ENCODE measurements at places on chromosomes 4 and X. TPM values are rescaled to one million over a fixed set of nuclear protein-coding genes. Genes with fewer than 3 reads are reported as not detected.

- peak; percentile 31 for DNase-seq
Observed at GRCh38 chr4:128573781-128574508, 235.6 kb upstream of the JADE1 start.

DNA sequence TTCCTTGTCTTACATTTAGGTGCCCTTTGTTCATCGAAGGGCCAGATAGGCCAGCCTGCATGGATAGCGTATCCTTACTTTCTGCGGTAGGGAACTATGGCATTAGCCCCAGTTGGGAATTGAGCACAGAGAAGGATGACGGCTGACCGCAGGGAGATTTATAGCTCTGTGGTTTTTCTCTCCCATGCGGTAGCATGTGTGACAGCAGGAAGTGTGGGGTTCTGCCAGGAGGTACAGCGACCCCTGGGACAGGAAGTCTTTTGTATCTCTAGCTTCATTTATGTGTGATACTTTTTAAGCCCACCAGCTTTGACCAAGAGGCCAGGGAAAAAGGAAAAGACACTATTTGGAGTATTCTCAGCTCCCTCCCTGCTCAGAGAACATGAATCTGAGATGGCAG, 33.1 kb downstream of the GAB3 start:
- DNase-seq, result no peak

- DNase-seq, result no peak
Observed at GRCh38 chr4:38531141-38531727, 132.8 kb upstream of the KLF3 start.

DNA sequence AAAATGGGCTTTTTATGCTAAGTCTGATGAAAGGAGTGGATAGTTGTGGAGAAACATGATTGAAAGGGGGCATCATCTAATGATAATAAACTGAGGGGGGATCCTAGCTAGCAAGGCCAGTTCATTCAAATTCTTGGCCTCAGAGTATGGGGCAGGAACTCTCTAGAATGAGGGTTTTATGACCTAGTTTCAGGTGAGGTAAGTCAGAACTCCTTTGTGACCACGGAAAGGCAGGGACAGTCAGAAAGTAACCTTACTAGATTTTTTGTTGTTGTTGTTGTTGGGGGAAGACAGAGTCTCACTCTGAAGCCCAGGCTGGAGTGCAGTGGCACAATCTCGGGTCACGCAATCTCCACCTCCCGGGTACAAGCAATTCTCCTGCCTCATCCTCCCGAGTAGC, 1.5 kb upstream of the PAQR3 start:
- no peak for DNase-seq

Gene ODAM
- total RNA-seq, result not detected

Gene IL1RAPL2
- total RNA-seq, result 0.13 TPM

DNA sequence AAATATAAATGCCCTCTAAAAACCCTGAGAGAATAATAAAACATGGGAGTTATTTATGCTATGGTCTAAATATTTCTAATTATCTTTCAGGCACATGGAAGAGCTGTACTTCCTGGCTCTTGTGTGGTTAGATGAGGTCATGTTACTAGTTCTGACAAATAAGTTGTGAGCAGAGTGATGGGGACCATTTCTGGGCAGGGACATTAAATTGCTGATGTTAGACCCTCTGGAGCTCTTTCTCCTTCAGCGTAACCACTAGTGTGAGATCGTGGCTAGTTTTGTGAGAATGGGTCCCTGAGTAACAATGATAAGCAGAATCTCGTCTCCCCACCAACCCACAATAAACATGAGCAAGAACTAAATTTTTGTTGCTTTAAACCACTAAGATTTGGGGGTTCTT, 108.0 kb downstream of the MAML3 start:
- no peak for DNase-seq

DNA sequence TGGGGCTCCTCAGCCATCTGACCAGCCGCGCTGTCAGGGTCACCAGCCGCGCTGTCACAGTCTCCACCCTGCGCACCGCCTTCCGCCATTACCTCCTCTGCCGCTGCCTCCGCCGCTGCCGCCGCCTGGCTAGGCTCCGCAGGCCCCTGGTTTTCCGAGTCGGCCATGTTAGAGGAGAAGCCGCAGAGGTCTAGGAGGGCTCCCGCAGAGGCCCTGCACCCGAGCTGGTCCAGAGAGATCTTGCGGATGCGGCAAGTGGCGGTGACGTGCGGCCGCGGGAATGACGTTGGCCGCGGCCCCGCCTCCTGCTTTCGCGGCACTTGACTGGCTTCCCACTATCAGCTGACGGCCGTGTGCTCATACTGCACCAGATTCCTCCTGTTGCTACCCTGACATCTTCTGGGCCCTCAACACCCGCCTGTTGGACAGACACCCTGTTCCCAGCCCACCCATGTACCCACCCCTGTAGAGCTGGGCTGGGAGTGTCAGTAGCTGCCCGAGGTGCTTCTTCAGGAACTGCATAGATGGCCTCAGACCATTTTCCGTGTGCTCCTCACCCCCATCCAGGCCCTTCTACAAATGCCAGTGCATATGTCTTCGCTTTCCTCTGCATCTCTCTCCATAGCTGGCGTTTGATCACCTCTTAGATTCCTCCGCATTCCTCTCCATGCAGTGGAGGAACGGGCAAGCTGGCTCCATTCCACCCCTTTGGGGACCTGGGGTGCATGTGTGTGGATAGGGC, at the start of gene NAP1L5:
TSS of gene NAP1L5 (minus strand) at position 242 of the 742 bp plus-strand sequence. CDS start at position 167, 75 bp downstream.
- DNase-seq, result peak; percentile 29

DNA sequence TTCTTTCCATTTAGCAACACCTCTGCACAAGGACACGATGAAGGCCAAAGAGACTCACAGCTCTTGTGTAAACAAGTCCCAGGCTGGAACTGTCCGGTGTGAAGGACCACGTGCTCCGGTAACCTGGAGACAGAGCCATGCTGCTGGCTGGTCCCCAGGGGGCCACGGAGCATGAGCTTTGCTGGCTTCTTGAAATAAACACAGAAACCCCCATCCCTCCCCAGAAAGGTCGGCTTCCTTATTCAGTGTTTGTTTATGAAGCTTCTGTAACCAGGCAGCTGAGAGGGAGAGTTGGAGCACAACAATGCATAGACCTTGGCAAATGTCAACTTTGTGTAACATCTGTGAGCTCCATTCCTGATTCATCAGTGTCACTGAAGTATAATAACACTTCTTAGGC, 109.4 kb downstream of the GPR143 start:
- no peak for DNase-seq

DNA sequence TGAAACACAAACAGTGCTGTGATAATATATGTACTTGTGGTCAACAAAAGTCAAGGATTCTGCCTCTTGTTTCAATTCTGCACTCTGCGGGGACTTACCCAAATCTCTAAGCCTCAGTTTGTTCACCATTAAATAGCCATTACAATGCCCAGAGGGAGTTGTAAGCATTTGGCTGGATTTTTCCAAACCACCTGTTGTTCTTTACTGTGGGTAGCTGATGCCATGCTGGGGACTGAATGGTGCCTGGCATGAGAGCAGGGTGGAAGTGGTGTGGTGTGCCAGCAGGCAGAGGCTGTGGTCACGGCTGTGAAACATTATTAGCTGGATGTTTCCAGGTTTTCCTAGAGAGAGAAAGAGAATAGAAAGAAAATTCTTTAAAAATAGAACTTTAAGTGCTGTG, 60.7 kb upstream of the PAK3 start:
- DNase-seq, result no peak

- peak; percentile 60 for DNase-seq
Observed at GRCh38 chr4:80535551-80535950, 200.0 kb downstream of the CFAP299 start.

GRCh38 chr4:25969374-25970155, 55.5 kb downstream of the SMIM20 start:
- DNase-seq, result no peak

Measured in bronchial epithelial cell (primary cell).